ENCODE measurements at places on chromosomes 2 and 18.

- no peak for DNase-seq
Measured at GRCh38 chr2:179804206-179804605, 57.2 kb downstream of the ZNF385B start.

DNA sequence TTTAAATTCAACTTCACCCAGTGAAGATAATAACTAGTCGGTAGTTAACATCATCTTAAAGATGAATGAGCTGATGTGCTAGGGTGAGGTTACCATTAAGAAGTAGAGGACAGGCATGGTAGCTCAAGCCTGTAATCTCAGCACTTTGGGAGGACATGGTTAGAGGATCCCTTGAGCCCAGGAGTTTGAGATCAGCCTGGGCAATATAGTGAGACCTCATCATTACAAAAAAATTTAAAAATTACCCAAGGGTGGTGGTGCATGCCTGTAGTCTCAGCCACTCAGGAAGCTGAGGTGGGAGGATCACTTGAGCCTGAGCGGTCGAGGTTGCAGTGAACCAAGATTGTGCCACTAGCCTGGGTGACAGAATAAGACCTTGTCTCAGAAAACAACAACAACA is 4.7 kb downstream of the GALNT5 start:
- DNase-seq: no peak

GRCh38 chr2:172438741-172439508 is 11.5 kb downstream of the ITGA6 start:
- DNase-seq: no peak

- no peak for DNase-seq
Measured at GRCh38 chr18:39701055-39701783, 2135.6 kb upstream of the CELF4 start.

- DNase-seq: no peak
Measured at GRCh38 chr2:69685321-69686048, 41.9 kb upstream of the AAK1 start.

- no peak for DNase-seq
Measured at GRCh38 chr18:6955304-6955703, 162.3 kb downstream of the LAMA1 start.

DNA sequence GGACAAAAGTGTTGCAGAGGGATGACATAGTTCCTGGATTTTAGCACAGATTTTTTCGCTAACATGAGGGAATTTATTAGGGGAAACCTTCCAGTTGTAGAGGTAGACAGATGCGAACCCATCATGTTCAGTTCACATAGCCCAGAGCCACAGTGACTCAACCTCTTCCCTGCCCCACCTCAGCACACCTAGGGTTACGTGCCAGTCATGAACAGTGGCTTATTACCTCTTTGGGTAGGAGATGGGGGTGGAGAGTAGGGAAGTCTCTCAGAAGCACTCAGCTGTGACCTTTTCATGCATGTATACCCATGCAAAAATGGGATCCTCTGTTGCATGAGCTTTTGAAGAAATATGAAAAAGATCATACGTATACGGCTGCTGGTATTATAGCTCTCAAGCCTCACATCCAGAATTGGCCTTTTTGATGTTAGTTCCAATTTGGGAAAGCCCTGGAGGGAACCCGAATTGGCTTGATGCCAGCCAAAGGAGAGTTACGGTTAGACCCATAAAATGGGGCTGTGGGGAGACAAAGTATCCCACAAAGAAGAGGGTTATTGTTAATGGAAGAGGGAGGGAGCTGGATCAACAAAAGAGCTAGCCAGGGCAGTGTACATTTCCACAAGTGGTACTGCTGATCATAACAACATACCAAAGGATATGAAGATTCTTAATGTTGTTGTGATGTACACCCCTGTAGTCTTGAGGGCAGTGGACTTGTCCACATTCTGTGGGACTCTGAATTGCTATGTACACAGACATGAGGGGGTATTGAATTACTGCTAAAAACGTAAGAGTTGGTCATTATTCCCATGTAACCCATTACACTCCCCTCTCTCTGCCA is 4.9 kb downstream of the TANC1 start:
- no peak for DNase-seq

GRCh38 chr2:70340761-70341476 is 39.1 kb upstream of the FAM136A start:
- peak; percentile 60 for DNase-seq

- no peak for DNase-seq
Measured at GRCh38 chr2:128774320-128775216, 455.9 kb upstream of the HS6ST1 start.

DNA sequence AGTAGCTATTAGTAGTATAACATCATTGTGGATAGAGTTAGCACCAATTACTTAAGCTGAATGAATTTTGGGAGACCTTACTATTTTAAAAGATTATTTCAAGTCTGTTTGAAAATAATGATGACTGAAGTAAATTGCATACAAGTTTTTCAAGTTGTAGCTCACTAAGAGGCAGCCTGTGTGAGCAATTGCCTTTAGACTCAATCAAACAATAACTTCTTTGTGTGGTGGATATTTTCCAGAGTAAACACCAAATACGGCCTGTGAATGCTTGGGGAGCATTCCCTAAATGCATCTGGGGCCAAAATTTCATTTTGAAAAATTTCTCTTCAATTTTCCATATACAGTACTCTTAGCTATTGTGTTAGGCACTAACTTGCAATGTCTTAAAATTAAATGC is 7.9 kb downstream of the SERPINB12 start:
- no peak for DNase-seq

DNA sequence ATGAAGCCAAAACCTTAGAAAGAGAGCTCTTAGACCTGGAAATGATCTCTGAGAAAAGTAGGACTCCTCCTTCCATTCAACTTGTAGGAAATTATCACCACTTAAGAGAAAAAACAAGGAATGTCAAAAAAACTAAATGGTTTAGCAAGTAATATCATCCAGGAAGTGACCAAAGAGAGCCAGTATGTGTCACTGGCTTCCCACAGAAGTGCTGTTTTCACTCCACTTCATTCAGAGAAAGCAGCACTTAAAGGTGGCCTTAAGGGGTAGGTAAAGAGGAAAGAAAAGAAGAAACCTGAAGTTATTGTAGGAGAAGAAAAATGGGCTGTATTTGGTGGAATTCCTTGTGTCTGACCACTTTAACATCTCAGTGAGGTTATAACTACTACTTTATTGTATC is 414.4 kb upstream of the ETAA1 start:
- DNase-seq: no peak

DNA sequence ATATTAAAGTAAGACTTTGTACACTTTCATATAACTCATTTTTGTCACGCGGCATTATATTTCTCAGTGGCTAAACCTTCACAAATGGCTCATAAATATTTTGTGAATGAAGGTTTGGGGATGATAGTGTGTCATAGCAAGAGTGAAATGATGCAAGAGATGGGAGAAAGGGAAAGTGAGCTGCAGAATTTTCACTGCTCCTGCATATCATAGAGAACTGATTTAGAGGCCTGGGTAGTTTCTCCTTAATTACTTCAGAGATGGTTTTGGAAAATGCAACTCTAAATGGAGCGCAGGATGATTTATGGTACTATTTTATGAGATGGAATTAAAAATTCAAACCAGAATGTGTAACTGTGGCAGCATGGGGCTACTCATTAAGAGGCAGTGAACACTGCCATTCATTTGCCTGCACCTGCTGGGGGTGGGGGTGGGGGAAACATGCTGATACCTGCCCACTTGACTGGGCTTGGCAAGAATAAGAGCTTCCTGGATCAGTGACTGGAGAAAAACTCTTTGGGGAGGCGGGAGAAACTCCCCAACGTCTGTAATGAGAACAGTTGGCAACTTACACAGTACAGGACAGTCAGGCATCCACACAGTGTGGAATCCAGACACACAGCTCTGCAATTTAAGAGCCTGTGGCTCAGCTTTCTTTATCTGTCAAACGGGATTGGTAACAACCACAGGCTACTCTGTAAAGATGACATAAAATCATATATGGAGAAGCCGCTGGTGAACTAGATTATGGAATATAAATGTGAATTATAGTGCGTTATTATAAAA is 941.9 kb downstream of the SLC4A3 start:
- no peak for DNase-seq

DNA sequence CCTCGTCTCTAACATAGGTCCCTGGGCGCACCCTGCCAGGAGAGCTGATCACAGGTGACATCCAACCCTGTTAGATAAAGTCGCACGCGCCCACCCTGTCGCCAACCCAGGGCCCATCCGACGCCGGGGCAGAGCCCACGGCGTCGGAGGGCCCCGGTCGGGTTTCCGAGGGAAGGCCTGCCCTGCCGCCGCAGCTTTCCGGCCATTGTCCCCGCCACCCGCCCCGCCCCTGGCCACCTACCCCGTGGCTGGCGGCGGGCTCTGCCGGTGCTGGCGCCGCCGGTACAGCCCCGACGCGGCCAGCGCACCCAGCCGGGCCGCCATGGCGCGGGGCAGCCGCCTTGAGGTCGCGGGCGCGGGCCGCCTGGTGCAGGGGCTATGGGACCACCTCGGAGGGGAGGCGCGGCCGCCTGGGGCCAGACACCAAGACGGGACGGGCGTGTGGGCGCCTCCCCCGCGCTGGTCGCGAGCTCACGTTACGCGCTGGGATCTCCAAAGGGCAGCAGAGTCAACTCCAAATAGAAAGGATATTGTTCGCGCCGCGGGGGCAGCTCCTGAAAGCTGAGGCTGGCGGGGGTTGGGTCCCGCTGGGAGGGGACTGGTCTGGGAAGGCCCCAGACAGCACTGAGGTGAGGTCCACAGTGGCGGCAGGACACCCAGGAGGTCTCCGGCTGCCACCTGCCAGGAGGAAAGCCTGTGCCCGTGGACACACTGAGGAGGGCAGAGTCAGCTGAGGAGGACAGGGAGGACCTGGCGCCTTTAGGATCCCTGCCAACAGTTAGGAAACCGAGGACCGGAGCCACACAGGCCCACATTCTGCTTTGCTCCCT is 11.1 kb downstream of the LIMS2 start:
- no peak for DNase-seq

GRCh38 chr2:209236377-209236776 is 187.5 kb upstream of the MAP2 start:
- no peak for DNase-seq

DNA sequence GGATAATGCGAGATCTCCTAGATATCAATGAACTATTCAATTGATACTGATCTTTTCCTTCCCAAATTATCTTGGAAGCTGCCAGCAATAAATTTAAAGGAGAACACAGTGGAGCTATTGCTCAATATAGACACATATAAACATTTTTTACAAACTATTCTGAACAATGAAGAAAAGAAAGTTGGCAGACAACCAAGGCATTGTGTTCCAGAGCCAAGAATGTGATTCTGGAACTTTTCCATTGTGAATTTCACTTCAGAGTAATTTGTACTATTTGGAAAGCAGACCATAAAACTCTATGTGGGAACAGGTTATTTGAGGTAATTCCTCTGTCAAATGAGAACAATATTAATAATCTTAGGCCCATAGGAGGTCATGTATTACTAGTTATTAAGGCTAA is 588.2 kb downstream of the IRS1 start:
- DNase-seq: no peak

DNA sequence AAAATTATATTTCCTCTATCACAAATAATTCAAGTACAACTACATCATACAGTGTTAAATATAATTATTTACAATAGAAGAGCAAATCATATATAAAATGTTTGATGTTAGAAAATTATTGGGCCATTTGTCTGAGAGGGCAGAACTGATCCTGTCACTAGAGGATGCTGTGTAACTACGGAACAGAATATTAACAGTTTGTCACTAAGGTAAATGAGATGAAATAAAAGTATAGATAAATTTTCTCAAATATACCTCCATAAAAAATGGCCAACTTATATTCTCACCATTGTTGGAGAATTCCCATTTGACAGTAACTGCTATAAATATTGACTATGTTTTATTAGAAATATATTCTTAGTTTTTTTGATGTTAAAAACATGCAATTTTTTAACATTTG is 1067.4 kb upstream of the DDX18 start:
- DNase-seq: no peak

DNA sequence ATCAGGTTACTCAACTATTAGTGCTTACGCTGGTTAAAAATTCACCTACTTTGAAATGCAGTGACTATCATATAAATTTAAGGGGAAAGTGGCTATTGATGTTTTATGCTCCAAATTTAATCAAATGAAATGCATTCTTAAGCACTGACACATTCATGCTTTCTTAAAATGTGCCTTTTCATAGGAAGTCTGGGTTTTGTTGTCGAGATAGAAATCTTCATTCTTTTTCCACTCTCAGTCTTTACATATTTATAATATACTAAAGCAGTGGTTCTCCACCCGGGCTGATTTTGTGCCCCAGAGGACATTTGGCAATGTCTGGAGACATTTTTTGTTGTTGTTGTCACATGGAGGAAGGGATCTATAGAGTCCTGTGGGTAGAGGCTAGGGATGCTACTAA is 167.9 kb downstream of the PAX3 start:
- no peak for DNase-seq

GRCh38 chr2:35443087-35443486 is 912.5 kb upstream of the CRIM1 start:
- no peak for DNase-seq

GRCh38 chr2:120355780-120356266 is 9.9 kb downstream of the INHBB start:
- DNase-seq: no peak

DNA sequence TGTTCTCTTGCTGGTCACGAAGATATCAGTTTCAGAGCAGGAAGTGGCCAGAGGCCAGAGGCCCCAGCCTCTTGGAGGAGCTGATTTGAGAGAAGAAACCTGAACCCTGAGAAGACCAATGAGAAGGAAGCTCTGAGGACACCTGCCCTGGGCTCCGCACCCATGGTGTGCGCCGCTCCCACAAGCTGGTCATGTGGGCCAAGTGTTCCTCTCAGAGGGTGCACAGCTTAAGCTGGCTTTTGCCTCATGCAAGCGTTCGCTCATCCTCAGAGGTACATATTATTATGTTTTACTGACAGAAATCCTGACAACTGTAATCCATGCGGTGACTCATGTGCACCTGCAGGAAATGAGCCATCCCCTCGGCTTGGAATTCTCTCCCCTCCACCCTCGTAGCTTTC is 316.1 kb upstream of the MYT1L start:
- peak; percentile 92 for DNase-seq

DNA sequence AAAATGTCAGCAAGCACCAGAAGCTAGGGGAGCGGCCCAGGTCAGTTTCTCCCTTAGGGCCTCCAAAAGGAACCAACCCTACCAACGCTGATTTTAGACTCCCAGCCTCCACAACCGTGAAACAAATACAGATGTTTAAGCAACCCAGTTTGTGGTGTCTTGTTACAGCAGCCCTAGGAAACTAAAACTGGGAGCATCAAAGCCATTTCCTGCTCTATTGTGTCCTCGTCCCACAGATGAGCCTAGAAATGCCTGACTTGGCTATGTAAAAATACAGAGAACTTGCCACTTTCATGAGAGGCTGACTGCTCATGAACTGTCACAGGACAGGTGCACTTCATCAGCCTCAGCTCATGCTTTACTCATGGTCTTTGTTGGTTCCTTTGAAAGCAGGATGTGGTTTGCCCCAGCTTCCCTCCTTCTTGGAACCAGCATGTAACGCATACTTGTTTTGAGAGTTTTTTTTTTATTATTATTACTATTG is 97.6 kb upstream of the SLC39A10 start:
- DNase-seq: peak; percentile 64
